ENCODE measurements at places on chromosomes 5 and 9.

- DNase-seq, result no peak
Observed at GRCh38 chr5:98432378-98432777, 341.1 kb upstream of the RGMB start.

DNA sequence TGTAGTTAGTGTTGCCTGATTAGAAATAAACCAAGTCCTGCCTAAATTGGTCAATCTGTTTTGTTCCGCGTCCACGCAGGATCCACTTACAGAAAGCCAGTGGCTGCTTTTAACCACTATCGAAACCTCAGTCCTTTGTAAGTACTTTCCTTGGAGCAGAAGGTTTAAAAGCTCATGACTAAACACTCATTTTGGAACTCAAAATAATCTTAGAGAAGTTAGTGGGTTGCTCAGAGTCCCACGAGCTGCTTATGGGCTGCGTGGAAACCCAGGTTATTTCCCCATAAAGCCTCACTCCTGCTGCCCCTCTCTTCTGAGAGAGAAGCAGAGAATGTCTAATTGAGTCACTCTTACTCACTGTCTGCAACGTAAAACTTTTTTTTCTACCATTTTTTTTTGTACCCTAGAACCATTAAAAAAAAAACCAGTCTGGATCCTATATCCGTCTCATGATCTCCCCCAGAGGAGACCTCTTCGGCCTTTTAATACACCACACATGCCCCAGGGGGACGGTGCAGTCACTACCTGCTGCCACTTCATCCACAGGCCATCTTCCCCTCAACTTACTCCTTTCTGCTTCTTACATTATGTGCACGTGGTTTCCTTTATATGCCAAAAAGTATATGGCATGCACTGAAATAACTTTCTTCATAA is 7.6 kb downstream of the BASP1 start:
- no peak for DNase-seq

DNA sequence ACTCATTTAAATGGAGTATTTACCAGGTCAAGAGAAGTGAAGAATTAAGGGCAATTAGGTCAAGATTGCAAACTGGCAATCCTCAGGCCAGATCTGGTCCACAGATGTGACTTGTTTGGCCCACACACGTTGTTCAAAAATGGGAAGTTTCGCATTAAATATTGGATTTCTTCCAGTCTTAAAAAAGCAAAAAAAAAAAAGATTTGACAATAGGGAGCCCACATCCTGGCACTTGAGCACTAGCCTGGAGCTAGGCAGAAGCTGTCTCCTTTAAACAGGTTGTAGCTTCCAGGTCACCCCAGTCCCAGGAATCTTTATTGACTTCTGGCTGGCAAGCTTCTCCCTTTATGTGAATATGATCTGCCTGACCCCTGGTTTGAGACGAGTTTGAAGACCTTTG is 520.4 kb downstream of the RAB3C start:
- no peak for DNase-seq

- DNase-seq, result no peak
Observed at GRCh38 chr5:1171340-1171941, 30.0 kb upstream of the SLC6A19 start.

- no peak for DNase-seq
Observed at GRCh38 chr9:82590845-82591244, 472.1 kb downstream of the RASEF start.

DNA sequence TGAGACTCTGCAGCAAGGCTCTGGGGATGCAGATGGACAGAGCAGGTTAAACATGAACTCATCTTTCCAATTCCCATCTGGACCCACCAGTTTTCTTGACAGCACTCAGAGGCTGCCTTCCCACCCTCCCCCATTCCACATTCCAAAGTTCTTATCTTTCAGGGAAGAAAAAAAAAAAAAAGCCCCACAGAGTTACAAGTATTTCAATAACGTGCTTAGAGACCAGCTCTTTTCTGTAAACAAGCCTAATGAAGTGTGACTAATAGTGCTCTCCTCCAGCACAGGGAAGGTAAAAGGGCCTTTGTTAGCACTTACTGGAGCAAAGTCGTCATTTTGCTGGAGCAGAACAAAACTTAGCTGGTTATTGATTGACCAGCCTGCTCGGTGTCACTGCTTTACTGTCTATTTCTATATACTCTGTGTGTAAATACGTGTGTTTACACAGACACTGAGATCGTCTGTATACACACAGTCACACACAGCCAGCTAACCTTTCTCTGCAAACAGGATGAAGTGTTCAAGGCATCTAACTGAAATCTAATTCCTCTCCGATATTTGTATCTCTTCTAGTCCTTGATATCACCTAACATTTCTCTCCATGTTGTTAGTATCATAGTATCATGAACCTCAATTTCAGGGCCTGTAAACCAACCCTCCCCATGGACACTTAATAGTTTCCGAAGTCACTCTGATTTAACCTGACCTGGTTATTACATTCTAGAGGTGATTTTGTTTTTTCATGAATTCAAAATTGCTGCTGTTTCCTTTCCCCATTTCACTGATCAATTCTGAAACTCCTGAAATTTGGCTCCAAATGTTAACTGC is 84.9 kb downstream of the ZNF608 start:
- no peak for DNase-seq

DNA sequence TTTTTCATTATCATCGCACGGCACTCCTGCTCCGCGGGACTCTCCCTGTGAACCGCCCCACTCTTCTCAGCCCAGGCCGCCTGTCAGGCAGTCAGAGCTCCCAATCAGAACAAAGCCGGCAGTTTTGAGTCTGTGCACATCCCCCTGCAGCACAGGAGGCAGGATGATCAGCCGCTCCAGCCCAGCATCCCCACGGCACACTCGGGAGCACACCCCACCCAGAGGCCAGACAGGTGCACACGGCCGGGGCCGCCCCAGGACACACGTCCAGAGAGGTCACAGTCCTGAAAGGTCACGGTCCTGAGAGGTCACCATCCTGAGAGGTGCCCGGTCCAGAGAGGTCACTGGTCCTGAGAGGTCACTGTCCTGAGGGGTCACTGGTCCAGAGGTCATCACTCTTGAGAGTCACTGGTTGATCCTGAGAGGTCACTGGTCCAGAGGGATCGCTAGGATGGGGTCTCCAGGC is 8.4 kb downstream of the TPPP start:
- DNase-seq, result no peak

DNA sequence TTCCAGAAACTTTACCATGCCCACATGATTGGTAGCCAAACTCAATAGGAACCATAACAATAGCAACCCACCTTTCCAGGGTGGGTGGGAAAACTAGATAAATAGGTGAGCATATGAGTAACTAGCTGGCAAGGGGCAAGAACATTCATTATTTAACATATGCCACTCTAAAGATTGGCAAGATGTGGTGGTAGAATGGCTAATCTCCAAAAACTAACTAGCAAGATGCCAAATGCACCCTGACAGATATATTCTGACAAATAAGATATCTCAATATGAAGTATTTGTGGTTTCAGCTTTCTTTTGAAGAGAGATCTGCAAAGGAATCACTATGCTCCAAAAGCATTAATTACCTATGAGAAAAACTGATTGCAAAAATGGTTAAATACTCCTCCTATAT is 895.6 kb downstream of the TLE1 start:
- no peak for DNase-seq

GRCh38 chr5:87278590-87279100 is 11.0 kb downstream of the RASA1 start:
- DNase-seq, result no peak

DNA sequence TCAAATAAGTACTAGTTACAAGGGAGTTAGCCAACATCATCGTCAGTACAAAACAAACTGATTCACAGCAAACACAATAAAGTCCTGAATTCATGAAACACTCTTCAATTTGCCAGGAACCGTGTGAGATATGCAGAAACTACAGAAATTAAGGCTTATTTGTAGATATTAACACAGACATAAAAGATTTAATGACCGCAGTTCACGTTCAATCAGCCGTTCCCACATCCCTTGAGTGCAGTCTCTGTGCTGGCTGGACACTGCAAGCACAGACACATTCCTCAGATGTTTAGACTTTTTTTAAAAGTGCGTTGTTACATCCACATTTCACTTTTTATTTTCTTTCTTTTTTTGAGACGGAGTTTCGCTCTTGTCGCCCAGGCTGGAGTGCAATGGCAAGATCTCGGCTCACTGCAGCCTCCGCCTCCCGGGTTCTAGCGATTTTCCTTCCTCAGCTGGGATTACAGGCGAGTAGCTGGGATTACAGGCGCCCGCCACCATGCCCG is 566 bp upstream of the CEP78 start:
- DNase-seq, result no peak

GRCh38 chr9:99019510-99020331 is 76.0 kb downstream of the COL15A1 start:
- no peak for DNase-seq

GRCh38 chr5:123131551-123132204 is 42.6 kb downstream of the PRDM6 start:
- DNase-seq, result no peak

DNA sequence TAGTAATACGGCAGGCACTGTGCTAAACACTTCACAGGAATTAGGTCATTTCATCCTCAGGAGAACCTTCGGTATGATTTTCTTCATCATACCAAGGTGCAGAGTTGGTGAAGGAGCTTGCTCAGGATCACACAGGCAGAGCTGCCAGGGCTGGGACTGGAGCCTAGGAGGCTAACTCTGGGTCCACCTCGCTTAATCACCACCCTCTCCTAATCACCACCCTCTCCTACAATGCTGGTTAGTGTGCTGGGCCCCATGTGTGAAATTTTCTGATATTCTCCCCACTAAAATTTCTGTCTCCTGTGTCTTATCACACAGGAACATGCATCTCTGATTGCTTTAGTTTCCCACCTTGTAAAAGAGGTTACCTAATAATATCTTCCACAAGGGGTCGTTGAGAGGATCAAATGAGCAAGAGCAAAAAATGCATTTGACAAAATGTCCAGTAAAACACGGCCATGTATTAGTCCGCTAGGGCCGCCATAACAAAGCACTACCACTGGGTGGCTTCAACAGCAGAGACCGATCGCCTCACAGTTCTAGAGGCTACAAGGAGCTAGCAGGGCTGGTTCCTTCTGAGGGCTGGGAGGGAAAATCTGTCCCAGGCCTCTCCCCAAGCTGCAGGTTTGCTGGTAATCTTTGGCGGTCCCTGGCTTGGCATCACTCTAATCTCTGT is 128.2 kb upstream of the NFIB start:
- DNase-seq, result no peak

DNA sequence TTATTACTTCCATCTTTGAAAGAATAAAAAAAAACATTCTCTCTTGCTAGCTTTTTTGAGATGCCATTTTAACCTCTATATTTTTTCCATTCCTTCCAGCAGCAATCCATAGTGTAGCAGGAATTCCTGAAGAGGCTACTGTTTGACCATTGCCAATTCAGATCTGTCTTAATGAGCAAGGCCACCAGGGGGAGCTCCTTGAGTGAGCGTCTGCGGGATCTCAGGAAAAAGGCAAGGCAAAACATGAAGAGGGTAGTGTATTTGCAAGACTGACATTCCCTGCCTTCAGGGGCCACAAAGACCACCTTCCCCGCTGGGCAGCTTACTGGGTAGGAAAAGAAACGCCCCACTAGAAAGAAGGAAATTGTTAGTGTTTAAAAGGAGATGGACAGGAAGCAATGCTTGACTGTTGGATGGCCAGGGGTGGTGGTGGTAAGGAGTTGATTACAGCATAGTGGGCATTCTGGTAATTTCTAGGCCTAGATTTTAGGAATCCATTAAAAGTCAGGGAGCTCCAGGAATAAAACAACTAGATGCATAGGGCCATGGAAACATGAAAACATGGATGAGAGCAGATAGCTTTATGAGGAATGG is 206.6 kb upstream of the HAPLN1 start:
- no peak for DNase-seq

DNA sequence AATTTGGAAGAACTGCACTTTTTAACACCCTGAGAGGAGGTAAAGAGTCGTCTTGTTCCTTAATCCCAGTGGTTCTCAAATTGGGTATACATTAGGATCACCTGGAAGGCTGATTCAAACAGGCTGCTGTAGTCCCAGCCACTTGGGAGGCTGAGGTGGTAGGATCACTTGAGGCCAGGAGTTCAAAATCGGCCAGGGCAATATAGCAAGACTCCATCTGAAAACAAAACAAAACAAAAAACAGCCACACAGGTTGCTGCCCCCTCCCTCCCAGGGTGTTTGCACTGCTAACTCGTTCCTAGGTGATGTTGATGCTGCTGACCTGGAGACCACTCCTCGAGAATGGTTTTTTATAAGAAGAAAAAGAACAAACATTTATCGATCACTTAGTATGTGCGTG is 1.5 kb upstream of the TBC1D9B start:
- DNase-seq, result no peak

Measured in stimulated activated CD8-positive, alpha-beta memory T cell treated with anti-CD3 and anti-CD28 coated beads, Interleukin-7, amount 100 ng/mL, for 4 hours (primary cell).